ENCODE measurements at places on chromosomes 1 and 21.
A peak's percentile ranks its signal among the peaks of the same experiment; 100 is the strongest.

DNA sequence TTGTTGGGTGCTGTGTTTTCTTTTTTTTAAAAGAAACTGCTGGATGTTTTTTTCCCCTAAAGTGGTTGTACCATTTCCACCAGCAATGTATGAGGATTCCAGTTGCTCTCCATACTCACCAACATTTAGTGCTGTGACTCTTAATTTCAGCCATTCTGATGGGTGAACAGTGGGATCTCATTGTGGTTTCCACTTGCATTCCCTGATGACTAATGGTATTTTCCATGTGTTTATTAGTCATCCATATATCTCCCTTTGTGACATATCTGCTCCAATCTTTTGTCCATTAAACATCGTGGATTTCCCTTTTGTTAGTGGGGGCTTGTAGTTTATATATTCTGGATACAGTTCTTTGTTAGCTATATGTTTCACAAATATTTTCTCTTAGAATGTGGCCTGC, 206.0 kb downstream of the CAMTA1 start:
- no peak for DNase-seq

DNA sequence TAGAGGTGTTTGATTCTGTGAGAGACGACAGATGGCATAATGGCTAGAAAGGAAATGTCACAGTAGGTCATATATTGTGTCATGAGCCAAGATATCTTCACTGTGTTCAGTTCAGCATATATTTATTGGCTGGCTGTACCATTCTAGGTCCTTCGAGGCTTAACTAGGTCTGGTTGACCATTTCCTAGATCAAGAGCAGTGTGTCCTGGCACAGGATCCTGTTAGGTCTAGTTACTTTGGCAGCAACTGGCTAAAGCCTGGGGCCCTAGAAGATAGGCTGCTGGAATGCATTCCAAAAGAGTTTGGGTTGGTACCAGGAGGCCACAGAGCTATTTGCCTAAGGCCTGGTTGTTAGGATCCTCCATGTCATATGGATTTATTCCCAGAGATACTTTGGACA, 20.9 kb downstream of the ZBTB40 start:
- DNase-seq: no peak

- DNase-seq: peak; percentile 78
Observed at GRCh38 chr21:43611598-43612369, 47.5 kb downstream of the HSF2BP start.

GRCh38 chr1:245153552-245154428, 995 bp upstream of the KIF26B start:
- peak; percentile 82 for DNase-seq

DNA sequence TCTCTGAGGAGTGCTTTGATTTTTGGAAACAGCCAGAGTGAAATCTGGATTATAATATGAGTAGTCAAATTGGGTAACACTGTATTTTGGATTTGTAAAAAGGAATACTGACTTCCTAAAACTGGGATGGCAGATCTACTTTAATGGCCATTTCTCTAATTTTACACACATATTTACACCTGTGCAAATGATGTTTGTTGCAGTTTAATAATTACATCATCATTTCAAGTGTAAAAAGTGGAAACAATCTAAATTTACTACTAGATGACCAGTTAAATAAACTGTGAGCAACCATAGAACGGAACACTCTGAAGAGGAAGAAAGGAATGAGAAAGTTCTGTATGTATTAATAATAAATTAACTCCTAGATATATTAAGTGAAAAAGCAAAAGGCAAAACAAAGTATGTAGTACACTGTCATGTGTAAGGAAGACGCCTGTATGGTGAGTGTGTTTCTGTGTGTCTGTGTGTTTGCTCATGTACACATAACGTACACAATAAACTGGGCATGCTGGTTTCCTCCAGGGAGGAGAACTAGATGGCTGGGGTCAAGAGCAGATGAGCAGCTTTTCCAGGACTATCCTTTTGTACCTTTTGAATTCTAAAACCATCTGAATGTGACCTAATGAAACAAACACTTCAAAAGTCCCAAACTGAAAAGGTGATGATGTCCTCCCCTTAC, 2.9 kb upstream of the RHEX start:
- DNase-seq: no peak

GRCh38 chr1:201849372-201850052, 20.6 kb downstream of the IPO9 start:
- no peak for DNase-seq

- DNase-seq: peak; percentile 35
Observed at GRCh38 chr1:1947493-1947892, 28.4 kb upstream of the TMEM52 start.

DNA sequence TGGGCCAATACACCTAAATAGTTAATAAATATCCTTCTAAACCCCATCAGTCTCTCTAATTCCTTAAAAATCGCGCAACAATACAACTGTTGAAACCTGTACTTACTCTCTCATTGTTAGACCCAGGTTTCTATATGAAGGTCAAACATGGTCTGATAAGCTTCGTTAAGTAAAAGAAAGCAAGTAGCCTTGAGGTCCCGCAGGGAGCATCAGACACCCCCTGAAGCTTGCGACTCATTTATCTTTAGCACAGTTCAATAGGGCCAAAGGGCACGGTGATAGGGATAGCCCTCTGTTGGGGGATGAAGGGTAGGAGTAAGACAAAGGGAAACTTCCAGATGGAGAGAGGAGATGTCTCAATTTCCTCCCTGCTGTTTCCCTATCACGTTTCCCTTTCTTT, 27.3 kb upstream of the THEM4 start:
- no peak for DNase-seq

DNA sequence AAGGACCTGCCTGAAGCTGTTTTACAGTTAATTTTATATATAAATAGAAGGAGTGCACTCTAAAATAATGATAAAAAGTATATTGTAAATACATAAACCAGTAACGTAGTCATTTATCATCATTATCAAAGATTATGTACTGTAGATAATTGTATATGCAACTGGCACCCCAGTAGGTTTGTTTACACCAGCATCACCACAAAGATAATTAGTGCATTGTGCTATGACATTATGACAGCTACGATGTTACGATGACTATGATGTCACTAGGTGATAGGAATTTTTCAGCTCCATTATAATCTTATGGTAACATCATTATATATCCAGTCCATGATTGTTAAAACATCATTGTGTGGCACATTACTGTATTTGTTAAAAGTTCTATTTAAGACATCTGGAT, 185.2 kb downstream of the LBR start:
- no peak for DNase-seq
